Gastroesophageal sphincter (tissue), 4 donors: ENCODE measurements at places on chromosomes 5 and 9.
A peak's percentile ranks its signal among the peaks of the same experiment; 100 is the strongest.

- ATAC-seq: no peak
These were observed 294.2 kb upstream of the PTGER4 start for GRCh38 chr5:40385544-40385943.

DNA sequence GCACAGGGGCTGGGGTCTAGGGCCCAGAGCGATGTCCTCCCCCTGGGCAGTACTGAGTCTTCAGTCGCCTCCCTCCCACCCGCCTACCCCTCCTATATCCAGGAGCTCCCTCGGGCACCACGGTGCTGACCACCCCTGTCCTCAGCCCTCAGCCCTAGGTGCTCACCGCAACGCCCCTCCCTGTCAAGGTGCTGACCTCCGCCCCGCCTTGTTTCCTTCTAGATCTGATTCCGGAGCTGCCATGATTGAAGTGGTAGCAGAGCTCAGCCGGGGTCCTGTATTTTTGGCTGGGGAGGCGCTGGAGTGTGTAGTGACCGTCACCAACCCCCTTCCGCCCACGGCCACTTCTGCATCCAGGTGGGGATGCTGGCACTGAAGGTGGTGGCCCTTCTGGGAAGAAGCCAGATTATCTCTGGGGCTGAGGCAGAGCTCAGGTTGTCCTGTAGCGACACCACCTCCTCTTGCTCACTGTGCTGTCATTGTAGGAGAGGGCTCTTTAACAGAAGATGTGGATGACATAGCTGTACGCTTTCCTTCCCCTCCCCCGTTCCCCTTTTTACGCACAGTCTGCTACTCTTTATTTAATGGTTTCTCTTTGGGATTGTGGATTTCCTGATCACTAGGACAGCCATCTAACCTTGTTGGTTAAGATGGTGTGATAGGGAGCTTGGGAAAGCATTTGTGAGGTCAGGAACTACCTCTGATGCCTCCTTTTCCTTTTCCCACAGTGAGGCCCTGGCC, 598 bp downstream of the RGP1 start:
- peak; percentile 25 for ATAC-seq

DNA sequence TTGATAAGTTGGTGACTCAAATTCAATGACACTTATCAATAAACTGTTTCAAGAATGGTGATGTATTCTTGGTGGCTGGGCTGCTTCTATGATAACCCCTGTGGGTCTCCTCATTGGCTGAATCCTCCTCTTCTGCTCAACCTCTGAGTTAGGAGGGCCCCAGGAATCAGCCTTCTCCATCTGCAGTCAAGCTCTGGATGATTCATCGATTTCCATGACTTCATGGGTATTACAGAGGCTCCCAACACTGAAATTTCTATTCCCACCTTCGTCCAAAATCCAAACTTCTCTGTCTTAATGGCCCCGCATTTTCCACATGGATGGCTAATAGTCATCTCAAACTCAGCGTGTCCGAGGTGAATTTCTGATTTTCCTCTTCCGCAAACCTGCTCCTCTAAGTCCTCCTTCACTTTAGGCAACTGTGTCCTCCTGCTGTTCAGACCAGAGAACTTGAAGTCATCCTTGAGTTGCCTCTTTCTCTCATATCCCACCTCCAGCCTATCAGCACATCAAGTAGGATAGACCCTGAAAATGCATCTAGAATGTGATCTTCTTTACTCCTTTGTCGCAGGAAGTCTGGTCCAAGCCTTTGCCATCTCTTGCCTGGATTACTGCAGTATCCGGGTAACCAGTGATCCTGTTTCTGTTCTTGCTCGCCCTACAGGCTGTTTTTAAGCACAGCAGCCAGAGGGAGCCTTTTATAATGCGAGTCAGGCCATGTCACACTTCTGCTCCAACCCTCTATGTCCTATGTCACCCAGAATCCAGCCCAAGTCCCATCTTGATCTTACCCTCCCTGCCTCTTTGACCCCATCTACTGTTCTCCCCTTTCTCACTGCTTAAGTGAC, 41.4 kb upstream of the IL7R start:
- ATAC-seq: no peak

GRCh38 chr5:74693191-74693590, 8.2 kb downstream of the HEXB start:
- no peak for ATAC-seq

- peak; percentile 65 for ATAC-seq
These were observed 52.0 kb upstream of the DAPK1 start for GRCh38 chr9:87445646-87446045.

DNA sequence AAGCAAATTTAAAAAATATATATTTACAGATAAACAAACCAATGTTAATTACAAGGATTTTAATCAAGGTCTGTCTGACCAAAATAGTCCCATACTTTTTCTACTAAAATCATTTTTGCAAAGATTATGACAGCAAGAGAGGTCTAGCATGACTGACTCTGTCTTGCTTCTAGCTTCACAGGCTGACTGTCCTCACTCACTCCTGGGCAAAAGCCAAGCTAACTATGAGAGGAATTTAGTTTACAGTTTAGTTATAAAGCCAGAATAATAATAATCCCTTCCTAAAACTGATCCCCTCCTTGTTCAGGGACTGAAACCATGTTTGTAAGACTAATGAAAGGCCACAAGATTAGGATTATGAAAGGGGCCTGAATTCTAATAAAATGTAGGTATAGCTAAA, 45.5 kb upstream of the HMGCS1 start:
- no peak for ATAC-seq

- peak; percentile 26 for ATAC-seq
These were observed 443.5 kb downstream of the PLK2 start for GRCh38 chr5:58016358-58016757.

- no peak for ATAC-seq
These were observed 274.6 kb downstream of the TMEM38B start for GRCh38 chr9:105968811-105969466.

DNA sequence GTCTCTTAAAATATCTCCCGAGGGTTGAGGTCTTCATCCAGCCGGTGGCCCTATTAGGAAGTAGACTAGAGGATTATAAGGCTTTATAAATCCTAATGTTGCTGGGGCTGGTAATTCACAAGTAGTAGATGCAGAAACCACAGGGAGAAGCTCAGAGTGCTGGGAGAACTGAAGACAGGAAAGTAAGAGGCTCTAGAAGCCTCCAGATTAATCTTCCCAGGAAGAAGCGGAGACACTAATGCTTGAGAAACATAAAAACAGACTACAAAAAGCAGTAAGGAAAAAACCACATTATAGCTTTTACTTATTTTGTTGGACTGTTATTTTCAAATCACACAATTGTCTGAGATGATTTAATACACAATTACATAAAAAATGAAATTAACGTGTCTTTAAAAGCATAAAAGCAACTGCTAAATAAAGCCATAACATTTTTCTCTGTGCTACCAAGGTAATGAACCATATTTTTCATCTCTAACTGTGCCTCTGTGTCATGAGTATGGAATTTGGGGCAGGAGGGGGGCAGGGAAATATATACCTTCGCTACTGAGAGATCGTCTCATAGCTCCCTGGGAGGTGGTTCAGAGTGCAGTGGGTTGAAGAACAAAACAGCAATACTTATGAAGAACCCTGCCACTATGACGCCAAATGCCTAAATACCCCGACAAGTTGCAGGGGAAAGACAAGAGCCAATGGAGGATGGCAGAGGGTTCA, 806.2 kb upstream of the WWC1 start:
- ATAC-seq: no peak

DNA sequence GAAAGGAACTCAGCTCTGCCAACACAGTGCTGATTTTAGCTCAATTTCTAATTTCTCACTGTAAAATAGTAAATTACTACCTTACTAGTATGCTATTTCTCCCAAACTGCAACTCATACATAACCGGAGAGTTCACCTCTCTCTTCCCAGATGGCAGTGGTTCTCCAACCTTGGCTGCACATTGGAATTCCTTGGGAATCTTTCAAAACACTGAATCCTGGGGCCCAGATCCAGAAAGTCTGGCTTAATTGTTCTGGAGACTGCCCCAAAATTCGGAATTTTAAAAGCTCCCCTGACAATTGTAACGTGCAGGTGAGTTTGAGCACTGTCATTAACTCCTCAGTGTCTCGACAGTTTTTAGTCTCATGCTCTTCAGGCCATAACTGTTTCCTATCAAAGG, 100.3 kb downstream of the SLC1A3 start:
- no peak for ATAC-seq

DNA sequence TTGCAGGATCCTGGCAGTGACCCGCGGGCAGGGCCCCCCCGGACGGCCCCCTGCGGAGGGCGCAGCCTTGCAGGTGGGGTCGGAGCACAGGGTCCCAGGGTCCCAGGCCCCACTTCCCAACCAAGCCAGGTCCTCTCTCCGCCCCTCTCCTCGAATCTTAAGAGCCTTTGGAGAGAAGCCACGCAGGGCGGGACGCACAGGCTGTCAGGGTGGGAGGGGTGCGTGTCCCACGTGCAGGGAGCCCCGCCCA, 18.4 kb upstream of the EGFL7 start:
- ATAC-seq: no peak

DNA sequence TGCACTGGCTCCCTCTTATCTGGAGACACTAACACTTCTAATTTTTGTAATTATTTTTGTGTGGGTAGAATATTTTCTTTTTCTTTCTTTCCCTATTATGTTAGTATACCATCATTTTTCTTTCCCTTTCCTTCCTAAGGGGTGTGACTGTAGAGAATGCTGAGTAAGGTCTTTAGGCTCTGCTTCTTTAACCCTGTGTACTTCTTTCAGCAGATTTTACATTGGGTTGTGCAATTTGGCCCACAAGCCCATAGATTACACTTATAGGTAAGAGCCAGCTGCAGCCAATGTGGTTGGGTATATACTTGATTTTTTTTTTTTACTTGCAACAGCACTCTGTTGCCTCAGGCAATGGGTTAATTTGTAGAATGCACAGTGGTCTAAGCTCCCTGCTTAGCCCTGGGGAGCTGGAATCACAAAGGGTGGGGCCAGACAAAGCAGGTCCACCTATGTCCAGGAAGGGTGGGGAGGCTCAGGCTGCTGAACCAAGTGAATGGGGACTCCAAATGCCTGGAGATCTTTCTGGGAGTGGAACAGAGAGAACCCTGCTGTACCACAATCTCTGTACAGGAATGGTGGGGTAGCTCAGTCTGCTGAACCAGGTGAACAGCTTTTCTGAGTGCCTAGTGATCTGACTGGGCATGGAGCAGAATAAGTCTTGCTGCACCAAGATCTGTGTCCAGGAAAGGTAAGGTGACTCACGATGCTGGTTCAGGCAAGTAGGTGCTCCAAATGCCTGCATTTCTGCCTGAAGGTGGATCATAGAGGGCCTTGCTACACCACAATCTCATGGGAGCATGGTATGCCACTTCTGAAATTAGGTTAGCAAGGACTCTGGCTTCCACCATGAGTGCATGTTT, 64.9 kb downstream of the SLC25A46 start:
- ATAC-seq: no peak

GRCh38 chr9:126534431-126535186, 79.1 kb upstream of the LMX1B start:
- ATAC-seq: no peak

DNA sequence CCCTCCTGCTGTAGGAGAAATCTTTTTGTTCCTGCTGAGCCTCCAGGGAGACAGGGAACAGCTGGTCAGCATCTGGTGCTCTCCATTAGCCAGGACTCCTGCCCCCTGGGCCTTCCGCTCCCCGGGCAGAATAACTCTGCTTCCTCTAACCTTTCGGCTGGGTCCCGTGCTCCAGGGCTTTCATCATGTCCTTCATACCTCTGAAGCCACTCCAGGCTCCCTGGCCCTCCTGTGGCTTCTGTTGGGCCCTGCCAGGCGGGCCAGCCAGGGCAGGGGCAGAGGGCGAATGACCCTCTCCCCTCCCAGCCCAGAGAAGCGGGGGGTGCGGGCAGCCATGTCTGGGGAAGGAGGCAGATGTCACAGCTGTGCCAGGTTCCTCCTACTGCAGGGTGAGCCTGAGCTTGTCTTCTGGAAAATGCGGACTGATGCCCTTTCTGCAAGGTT, 81.7 kb upstream of the LMX1B start:
- ATAC-seq: peak; percentile 79

DNA sequence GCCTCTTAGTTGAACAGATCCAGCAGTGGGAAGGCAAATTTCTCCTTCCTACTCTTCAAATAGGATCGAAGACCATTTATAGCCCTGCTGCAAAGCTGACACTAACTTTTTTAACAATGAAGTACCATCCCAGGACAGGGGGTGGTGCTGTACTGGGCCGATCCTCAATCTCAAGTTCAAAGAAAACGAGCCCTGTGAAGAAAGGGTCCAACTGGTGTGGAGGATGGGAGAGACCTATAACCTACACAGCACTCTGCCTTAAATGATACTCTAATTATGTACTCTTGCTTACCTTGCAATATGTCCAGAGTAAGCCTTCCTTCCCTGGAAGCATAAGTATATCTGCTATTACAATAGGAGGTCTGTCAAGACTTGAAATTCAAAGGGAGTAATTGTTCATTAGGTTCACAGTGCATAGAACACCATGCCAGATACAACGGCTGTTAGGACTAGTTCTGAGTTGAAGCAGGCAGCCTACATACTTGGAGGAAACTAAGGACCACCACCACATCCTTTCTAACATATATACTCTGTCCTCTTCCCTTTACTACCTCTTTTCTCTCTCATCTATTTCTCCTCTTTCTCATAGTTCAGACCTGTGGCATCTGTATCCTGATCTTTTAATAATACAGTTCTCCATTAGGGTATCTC, 6.2 kb downstream of the ETF1 start:
- no peak for ATAC-seq

- ATAC-seq: no peak
These were observed 63.5 kb downstream of the CEMIP2 start for GRCh38 chr9:71704796-71705195.

DNA sequence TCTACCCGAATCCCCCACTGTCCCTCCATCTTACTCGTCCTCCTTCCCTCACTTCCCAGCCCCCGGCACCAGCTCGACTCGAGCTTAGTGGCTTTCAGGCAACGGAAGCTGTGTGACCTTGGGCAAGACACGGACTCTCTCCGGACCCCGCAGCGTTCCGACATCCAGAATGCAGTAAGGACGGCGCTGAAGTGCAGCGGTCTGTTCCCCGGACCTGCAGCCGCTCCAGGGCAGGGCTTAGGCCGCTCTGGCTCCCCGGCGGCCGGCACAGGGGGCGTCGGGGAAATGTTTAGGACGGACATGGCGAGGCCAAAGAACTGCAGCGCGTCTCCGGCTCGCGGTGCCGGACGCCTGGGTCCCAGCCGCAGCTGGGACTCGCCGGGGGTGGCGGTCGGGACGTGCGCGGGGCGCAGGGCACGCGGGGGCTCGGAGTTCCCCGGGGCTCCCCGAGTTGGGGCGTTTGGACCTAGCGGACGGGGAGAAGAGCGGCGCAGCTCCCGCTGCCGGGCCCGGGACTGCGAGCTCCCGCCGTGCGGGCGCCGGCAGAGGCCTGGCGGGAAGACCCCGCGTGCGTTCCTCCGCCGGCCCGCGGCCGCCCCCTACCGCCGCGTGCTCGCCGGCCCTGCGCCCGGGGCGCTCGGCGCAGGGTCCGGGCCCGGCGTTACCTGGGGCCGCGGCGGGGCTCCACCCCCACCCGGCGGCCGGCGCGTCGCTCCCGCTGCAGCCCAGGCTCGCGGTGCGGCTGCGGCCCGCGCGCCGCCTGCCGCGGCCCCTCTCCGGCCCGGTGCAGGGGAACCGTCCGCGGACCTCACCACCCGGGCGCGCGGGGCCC, 5.6 kb upstream of the RNF44 start:
- ATAC-seq: peak; percentile 68
